SK-N-SH (cell line): ENCODE measurements at places on chromosomes 5 and 9.

- no peak for DNase-seq
These were observed 196.9 kb downstream of the MAST4 start for GRCh38 chr5:66793049-66793448.

GRCh38 chr9:79613145-79613544 is 41.4 kb downstream of the TLE4 start:
- DNase-seq = no peak

- no peak for DNase-seq
These were observed 23.4 kb upstream of the ARAP3 start for GRCh38 chr5:141705469-141705868.

DNA sequence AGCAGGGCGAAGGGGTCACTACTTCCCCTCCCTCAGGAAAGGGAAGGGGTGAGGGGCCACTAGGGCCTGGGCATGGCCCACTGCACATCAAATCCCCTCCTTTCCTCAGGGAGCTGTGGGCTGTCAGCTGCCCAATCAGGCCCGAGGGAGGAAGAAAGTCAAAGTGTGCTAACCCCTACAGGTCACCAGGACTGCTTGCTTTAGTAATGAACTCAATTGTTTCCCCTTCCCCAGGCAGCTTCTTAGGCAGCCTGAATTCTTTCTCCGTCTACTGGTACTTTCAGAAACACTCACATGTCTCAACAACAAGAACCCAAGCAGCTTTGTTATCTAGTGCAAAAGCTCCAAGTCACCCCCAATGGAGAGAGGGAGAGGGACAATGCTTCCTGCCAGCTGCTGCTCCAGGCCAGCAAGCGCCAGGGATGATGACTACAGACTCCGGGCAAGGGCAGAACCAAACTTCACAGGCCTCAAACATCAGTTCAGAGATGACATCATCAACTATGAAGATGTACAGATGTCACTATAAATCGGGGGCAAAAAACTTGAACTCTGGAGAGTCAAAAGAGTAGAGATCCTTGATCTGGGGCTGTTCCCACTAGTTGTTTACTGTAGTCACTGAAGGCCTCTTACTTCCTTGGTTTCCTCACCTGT is 100.7 kb downstream of the SLIT3 start:
- DNase-seq = no peak

DNA sequence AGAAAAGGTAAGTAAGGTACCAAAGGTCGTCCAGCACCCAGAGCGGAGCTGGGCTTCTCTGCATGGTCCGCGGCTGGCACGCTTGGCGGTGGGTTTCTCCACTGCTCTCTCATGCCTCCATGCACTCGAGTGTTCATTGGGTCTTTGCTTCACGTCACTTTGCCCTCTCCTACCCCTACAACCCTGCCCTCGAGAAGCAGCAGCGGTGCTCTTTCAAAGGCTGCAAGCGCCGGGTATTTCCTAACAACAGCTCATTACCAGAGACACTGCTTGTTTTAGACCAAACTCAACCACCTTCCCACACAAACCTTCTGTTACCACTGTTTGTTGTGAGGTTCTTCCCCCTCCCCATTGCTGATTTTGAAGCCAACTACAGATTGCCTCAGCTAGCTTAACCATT is 21.5 kb upstream of the ZBTB34 start:
- no peak for DNase-seq

- no peak for DNase-seq
These were observed 274.3 kb upstream of the EFNA5 start for GRCh38 chr5:107945061-107945460.

GRCh38 chr9:125893277-125893676 is 146.1 kb downstream of the PBX3 start:
- peak; percentile 12 for DNase-seq
